Left kidney (tissue), 8 donors: ENCODE measurements at places on chromosomes 1 and 21.
A peak's percentile ranks its signal among the peaks of the same experiment; 100 is the strongest.

DNA sequence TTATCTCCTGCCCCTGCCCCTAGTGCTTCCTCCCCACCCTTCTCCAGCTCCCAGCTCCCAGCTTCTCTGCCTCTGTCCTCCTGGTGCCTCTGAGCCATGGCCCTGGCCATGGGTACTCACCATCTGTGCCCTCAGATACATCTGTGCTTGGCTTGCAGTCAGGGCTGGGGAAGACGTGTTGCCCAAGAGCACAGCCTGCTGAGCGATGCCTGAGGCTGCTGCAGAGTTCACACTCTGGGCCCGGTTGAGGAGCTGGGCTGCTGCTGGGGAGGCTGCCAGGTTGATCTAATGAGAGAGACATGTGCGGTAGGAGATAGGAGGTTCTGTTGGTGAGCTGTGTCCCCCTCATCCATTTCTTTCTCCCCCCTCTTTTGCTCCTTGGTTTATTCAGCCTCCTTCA is 49.4 kb upstream of the A3GALT2 start:
- DNase-seq: no peak

DNA sequence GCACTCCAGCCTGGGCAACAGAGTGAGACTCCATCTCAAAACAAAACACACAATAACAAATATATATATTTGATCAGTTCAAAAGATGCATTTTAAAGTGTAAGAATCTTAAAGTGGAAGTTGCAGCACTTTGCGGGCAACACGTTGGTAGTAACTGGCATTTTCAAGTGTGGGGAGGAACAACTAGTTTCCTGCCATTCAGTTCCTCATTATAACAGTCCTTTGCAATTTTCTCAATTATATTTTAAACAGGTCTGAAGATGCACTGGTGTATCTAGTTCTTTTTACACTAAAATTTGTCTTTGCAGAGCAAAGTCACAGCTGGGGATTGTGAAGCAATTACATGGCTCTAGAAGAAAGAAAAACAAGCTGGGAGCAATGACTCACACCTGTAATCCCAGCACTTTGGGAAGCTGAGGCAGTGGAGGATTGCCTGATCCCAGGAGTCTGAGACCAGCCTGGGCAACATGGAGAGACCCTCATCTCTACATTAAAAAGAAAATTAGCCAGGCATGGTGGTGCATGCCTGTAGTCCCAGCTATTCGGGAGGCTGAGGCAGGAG is 25.3 kb downstream of the RRAGC start:
- DNase-seq: no peak

DNA sequence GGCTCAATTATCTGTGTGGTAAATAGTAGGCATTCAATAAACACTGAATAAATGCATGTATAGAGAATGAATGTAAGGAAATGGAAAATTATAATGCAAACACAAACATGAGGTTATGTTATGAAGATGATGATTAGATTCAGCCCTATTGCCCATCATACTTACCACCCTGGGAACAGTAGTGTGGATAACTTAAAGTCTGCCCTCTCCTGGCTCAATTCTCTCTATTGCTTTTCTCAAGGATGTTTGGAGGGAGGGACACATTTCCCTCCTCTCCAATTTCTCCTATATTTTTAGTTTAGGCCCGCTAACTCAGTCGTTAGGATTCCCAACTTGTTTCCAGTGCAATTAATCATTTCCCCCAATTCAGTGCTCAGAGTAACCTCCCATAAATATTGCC is 101.5 kb upstream of the TNR start:
- DNase-seq: no peak

DNA sequence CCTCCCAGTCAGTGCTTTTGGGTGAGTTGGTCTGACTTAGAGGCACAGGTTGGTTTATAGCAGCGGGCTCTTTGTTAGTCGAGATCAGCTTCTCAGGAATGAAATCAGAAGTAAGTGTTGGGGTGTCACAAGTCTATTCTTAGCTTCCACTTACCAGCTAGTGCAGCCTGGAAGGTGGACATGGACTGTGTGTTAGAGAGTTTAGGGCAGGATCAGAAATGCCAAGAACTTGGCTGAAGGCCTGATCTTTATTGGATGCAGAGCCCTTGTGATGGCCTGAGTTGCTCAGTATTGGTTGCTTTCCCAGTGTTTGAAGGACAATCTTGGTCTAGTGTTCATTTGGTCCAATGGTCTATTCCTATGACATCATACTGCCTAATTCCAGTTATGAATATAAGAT is 377.0 kb upstream of the USP24 start:
- no peak for DNase-seq

DNA sequence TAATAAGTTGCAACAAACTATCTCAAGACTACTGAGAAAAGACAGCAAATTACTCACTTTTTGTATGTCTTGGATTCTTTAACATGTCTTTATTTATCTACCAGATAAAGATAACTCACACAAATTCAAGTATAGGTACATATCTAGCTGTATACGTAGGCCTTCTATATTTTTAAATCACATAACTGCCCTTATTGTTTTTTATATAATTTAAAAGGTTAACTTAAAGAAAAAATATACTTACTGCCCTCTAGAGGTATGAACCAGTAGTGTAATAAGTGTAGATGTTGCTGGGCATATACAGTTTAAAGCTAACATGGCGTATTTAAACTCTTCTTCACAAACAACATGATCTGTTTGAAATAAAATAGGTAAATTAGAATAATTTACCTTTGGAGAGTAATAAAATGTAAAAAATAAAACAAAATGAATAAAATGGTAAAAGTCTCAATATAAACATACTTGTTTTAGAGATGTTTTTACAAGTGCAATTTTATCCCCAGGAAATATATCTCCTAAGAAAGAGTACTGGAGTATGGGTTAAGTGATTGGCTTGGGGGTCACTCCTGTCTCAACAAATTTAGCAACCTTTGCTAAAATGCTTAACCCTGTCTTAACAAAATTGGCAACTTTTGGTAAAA is 235.2 kb downstream of the KCNT2 start:
- no peak for DNase-seq

- DNase-seq: no peak
Observed at GRCh38 chr1:34785875-34786470, 5.0 kb downstream of the GJB3 start.

- no peak for DNase-seq
Observed at GRCh38 chr21:31397515-31397926, 53.5 kb upstream of the TIAM1 start.

DNA sequence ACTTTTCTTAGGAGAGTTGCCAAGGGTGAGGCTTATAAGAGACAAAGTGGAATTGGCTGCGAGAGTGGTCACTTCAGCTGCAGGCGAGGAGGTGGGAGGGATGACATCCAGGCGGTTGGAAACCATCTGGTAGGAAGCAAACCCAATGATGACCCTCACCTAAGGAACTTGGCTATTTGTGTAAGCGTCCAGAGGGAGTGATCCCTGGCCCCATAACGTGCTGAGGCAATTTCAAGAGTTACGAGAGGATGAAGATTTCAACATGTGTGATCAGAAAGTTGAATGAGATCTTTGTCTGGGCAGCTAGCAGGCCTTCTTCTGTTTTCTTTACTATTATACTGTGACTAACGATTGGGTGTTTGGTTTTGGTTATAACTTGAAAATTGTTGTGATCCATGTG is 102.7 kb upstream of the VANGL1 start:
- no peak for DNase-seq

- DNase-seq: peak; percentile 32
Observed at GRCh38 chr1:92804721-92805201, 19.9 kb upstream of the EVI5 start.

DNA sequence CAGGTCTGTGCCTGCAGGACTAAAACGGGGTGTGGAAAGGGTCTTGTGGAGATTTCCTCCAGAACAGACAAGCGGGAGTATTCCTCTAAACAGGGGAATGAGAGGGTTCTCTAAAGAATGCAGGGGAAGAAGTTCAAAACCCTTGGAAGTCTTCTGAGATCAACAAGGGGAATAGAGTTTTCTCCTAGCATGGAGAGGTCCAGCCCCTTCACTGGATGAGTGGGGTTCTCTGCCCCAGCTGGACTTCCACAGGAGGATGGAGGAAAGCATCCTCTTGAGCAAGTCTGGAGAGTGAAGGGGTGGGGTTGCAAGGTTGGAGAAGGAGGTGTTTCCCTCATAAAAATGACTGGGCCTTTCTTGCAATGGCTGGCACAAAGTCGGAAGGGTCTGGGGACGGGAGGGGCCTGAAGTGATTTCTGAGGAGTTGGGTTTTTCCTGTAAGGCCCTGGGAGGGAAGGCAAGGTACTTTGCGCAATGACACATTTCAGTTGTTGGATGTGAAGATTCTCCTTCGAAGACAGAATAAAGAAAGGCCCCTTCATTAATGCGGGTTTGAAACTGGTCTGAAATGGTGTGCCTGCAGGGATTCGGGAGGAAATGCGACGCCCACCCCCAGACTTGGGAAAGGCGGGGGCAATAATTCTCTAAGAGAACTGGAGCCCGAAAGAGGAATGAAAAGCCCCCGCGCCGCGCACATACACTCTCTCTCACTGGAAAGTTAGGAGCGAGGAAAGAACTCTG is 884 bp downstream of the SPATA6 start:
- peak; percentile 6 for DNase-seq

DNA sequence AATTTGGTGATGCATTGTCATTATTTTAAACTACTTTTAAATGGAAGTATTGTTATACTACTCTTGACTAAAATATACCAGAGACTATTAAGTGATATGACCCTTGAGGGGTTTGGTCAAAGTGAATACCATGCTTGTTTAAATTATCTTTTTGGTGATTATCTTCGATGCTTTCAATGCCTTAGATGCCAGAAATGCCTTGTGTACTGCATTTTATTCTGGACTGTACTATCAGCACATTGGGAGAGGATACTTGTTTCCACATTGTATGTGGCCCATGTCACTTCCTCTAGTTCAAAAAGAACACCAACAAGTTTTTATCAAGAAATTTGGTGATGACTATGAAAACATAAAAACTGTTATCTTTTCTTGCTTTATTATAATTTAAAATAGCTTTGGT is 16.3 kb downstream of the MAP3K7CL start:
- no peak for DNase-seq

- no peak for DNase-seq
Observed at GRCh38 chr21:20169812-20170576, 828.2 kb upstream of the NCAM2 start.

GRCh38 chr1:102071451-102071850 is 74.7 kb upstream of the OLFM3 start:
- no peak for DNase-seq

DNA sequence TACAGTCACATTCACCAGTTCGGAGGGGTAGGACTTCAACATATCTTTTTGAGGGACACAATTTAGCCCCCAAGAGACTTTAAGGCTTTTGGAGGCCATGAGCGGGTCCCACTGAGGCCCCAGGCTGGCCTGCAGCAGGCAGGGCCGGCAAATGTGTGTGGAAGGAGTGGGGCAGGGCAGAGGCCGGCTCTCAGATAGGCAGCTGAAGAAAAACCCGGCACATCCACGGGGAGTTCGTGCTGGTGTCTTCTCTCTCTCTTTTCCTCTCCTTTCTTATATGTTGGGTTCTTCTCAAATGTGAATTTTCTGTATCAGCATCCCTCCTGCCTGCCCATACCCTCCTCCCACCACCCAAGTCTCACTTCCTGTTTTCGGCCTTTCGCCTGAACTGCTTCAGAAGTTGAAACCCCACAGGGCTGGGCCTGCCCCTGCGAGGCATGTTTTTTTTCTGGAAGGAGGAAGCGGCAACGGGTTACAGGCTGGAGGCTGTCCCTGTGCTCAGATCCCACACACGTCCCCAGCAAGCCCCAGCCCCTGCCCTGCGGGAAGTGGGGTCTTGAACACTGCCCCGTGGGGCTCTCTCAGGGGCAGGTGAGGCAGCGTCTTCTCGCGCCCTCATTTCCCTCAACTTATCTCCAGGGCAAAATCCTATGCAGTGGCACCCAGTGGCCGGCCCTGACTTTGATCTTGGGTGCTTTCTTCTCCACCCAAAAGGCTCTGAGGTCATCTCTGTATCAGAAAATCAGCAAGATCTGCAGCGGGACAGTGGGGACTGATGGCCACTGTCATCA is 9.7 kb upstream of the UMODL1 start:
- no peak for DNase-seq

DNA sequence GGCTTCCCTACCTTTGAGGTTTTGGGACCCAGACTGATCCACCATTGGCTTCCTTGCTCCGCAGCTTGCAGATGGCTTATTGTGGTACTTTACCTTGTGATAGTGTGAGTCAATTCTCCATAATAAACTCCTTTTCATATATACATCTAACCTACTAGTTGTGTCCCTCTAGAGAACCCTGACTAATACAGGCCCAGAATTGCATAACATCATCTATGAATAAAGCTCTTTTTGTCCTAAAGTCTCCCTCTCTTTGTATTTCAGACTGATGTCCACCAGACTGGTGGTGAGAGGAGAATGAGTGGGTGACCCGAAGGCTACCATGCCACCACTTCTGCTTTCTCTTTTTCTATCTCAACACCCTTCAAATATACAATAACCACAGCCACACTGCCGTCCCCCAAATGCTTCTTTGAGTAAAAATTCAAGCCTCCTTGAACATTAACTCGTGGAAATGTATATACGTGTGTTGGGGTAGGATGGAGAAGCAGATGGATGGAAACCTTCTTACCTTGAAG is 265.7 kb downstream of the PTBP2 start:
- no peak for DNase-seq

GRCh38 chr1:88058205-88058604 is 625.9 kb upstream of the PKN2 start:
- no peak for DNase-seq

DNA sequence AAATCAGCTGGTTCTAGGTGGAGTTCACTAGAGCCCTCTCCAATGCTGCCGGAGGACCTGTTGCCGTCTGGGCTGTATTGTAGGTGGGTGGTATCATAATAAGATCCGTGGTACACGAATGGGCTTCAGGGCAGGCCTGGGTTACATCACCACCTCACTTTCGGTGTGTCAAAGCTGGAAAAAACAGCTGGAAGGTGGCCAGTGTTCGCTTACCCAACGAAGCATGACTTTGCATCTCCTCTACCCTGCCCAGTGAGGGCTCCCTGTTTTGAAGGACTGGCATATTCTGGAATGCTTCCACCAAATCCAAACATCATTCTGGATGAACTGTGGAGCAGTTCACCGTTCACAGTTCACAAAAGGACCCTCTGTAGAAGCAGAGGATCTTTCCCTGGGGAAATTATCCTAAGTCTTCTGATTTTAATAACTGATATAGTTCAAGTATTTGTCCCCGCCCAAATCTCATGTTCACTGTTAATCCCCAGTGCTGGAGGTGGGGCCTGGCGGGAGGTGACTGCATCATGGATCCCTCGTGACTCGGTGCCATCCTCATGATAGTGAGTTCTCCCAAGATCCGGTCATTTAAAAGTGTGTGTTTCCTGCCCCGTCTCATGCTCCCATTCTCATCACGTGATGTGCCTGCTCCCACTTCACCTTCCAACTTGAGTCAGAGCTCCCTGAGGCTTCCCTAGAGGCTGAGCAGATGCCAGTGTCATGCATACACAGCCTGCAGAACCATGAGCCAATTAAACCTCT is 429.0 kb downstream of the KIF26B start:
- no peak for DNase-seq

DNA sequence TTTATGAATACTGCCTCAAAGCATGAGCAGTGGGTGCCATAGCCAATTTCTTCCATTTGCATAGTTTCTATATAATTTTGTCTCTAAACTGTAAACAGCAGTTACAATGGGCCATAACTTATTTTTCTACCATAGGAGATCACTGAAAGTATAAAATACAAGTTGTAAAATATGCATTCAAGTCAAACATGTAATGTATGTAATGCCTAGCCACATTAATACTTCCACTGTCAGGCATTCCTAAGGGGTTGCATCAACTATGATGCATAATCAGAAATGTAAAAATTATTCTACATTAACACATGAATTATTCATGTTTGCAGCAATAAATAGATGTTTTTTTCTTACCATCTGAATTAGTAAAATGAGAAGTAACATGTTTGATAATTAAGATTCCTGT is 560.3 kb upstream of the ZP4 start:
- DNase-seq: no peak

- DNase-seq: no peak
Observed at GRCh38 chr1:99850459-99851291, 514 bp downstream of the AGL start.
